ENCODE measurements at places on chromosomes 3 and 15. TPM values are rescaled to one million over a fixed set of nuclear protein-coding genes. Genes with fewer than 3 reads are reported as not detected.

DNA sequence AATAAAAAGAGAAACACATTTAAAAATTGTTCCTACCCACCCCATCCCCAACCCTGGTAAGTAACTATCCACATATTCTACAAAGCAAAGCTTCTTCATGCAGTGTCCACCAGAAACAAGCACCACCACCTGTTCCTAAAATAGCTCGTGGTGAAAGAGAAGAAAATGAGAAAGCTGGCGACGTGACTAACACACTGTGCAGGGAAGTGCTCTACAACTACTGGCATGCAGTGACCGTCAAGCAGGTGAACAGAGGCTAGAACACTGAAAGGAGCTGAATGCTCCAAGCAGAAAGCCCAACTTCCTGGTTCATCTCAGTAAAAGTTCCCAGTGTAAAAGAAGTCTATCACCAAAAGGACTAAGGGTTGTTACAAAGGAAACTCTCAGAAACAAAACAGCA is 80.7 kb downstream of the NR2E3 start:
- DNase-seq = peak; percentile 46

- no peak for DNase-seq
These were observed 10.7 kb downstream of the MUC13 start for GRCh38 chr3:124923833-124924232.

- DNase-seq = no peak
These were observed 10.9 kb upstream of the IDH2 start for GRCh38 chr15:90113166-90113565.

- no peak for DNase-seq
These were observed 487.1 kb downstream of the LPP start for GRCh38 chr3:188641076-188641475.

- DNase-seq = peak; percentile 65
These were observed 42.1 kb downstream of the VGLL4 start for GRCh38 chr3:11601446-11602238.

DNA sequence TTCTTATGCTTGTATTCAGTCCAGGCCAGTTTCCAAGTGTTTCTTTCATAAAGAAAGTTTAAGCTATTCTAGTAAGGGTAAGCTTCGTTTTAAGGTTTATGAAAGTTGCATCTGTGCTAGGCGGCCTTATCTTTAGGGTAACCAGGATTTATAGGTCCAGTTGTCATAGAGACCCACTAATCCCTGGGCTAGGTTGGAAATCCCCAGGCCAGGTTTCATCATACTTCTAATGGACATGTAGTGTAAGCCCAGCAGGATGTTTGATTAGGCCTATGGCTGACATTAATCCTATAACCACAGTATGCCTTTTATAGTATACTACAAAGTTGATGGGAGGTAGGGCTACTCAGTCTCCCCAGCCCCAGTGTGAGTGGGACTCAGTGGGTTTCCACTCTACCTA is 312.4 kb downstream of the CACNA2D3 start:
- DNase-seq = no peak

GRCh38 chr3:58690490-58690889 is 23.9 kb upstream of the FAM3D start:
- DNase-seq = no peak

GRCh38 chr3:100004931-100005330 is 109.4 kb downstream of the FILIP1L start:
- DNase-seq = no peak

GRCh38 chr15:44101944-44102343 is 93.1 kb downstream of the FRMD5 start:
- DNase-seq = peak; percentile 13

GRCh38 chr15:51621936-51622603 is 501 bp downstream of the DMXL2 start:
- peak; percentile 61 for DNase-seq

GRCh38 chr3:179083977-179084376 is 12.4 kb upstream of the ZMAT3 start:
- no peak for DNase-seq

DNA sequence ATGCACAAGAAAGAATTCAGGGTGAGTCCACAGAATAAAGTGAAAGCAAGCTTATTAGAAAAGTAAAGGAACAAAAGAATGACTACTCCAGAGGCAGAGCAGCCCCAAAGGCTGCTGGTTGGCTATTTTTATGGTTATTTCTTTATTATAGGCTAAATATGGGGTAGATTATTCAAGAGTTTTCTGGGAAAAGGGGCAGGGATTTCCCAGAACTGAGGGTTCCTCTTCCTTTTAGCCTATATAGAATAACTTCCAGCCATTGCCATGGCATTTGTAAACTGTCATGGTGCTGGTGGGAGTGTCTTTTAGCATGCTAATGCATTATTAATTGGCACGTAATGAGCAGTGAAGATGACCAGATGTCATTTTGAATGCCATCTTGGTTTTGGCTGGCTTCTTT is 13.6 kb downstream of the GLDN start:
- no peak for DNase-seq

GRCh38 chr3:188605231-188605630 is 451.3 kb downstream of the LPP start:
- peak; percentile 38 for DNase-seq

GRCh38 chr15:84967380-84967779 is 14.3 kb upstream of the PDE8A start:
- no peak for DNase-seq

DNA sequence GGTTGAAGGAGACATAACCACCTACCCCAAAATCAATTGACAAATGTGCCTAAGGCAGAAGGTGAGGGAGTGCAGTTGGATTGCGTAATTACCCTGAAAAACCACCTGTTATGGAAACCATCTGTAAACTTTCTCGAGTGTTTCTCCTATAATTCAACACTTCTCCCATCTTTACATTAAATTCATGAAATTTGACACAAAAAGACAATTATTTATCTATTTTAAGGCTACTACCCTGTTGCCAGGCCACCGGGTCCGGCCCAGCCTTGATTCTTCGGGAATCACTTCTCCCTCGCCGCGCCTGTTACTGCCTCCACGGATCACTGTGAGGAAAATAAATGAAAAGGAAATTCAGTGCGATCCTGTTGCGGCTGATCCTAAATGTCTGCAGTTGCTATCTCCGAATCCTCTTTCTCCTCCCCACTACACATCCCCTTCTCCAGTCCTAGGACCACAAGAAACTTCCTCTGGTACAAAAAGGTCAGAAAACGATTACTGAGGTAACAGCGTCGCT is 646 bp downstream of the IQCB1 start:
- DNase-seq = peak; percentile 7

GRCh38 chr3:23761440-23761896 is 44.3 kb upstream of the UBE2E1 start:
- no peak for DNase-seq

GRCh38 chr3:169256796-169257522 is 406.6 kb downstream of the MECOM start:
- DNase-seq = peak; percentile 47

DNA sequence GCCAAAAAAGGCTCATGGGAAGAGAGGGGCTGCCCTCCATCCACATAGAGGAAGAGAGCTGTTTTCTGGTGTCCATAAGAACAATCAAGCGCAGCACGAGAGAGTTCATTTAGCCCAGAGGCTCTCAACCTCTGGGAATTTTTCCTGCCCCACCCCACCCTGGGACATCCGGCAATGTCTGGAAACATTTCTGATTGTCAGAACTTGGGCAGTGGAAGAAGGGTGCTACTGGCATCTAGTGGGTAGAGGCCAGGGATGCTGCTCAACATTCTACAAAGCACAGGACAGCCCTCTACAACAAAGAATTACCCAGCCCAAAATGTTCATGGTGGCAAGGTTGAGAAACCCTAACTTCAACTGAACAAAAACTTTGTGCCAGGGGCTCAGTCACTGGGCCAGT is 92.9 kb downstream of the RAB11A start:
- no peak for DNase-seq

- DNase-seq = no peak
These were observed 137.5 kb downstream of the LRRK1 start for GRCh38 chr15:101056366-101057334.

DNA sequence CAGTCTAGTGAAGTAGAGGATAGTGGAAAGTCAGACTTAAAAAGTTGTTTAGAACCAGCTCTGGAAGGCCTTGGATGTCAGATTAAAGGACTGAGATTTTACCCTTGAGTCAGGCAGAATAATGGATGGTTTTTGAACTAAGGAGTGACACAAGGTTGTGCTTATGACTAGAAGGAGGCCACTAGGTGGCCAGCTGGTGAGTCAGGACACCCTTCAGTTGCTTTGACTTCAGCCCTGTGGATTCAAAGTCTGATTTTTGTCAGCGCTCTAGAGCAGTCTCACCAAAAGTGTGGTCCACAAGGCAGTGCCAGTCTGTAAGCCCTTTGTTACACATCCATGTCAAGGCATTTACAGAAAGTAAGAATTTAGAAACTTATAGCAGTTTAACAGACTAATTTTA is 3.8 kb upstream of the GABPB1 start:
- peak; percentile 26 for DNase-seq

DNA sequence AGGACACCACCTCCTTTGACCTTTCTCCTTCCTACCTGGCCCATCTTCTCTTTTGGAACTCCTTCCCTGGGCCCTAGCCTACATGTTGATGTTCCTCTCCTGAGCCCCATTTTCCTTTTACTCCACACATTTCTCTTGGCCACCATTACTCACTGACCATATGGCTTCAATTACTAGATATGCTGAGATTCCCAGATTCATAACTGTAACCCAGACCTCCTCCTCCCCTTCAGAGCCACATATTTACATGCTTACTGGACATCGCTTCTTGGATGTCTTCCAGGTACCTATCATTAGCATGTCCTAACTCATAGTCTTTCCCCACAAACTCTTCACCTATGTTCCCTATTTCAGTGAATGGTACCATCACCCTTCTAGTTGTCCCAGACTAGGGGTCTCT is 24.4 kb upstream of the TRIM59 start:
- peak; percentile 61 for DNase-seq

DNA sequence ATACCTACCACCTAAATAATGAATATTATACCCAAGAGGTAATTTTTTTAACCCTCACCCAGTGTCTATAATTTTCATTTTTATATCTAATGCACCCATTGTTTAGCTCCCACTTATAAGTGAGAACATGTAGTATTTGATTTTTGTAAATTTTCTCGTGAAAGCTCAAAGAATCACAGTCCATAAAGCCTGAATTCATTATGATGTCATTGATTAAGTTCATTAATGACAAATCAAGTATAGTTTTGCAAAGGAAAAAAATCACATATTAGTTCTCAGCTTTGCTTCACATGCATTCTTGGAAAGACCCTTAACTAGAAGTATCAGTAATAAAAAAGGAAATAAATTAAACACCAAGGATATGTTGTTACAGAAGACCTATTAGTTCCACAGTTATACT is 425.3 kb upstream of the UBE2E2 start:
- no peak for DNase-seq

DNA sequence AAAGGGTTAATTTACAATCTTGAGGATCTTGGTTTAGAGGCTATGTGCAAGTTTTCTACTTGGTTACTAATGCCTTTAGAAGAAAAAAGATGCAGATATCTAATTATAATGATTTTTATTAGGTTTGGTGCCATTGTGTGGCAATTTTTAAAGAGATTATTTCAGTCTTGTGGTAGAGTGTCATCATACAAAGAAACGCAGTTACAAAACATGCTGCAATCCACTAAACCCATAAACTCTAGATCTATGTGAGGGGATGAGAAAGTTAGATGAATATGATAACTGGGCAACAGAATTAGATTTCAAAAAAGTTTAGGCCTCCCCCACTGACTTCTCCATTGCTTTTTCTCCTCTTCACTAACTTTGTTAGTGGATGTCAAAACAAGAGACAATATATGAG is 106.0 kb downstream of the ARPP21 start:
- no peak for DNase-seq

GRCh38 chr15:70430069-70430468 is 332.4 kb upstream of the TLE3 start:
- no peak for DNase-seq

DNA sequence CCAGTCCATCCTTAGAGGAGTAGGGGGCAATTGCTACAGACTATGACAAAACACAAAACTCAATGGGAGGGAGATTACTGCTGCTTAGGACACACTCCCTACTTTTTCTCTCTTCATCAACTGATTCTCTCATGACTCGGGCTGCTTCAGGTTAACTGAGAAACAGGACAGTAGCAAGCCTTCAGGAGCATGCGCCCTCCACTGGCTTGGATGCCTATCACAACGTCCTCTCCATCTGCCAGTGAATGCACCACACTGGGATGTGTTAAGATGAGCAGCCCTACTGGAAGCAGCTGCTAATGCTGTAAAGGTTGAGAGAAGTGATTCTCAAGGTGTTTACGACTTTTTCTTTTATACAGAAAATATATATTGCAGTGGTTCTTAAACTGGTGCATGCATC is 542.3 kb downstream of the EDEM1 start:
- no peak for DNase-seq

- DNase-seq = peak; percentile 22
These were observed 60.7 kb downstream of the CFAP20DC start for GRCh38 chr3:58989163-58989562.

GRCh38 chr15:39414201-39414600 is 166.7 kb upstream of the THBS1 start:
- no peak for DNase-seq

- no peak for DNase-seq
These were observed 6.6 kb upstream of the MNS1 start for GRCh38 chr15:56471440-56472069.

- DNase-seq = no peak
These were observed 8.4 kb downstream of the FRMD5 start for GRCh38 chr15:44186705-44187104.

DNA sequence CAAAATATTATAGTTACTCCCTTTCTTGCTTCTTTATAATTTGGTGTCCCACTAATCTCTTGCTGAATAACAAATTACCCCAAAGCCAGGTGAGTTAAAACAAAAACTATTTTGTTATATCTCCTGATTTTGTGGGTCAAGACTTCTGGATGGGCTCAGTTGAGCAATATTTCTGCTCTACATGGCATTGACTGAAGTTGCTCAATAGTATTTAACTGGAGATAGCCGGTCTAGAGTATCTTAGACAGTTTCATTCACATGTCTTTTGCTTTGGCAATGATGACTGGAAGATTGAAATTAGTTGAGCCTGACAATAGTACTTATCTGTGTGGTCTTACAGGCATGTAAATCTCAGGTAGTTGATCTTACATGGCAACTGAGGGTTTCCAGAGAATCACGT is 51.0 kb upstream of the TP63 start:
- no peak for DNase-seq

The ARHGAP31 gene
- total RNA-seq = 10.5 TPM

The SNAPC5 gene
- 37.7 TPM for total RNA-seq

The GOLGA8G gene
- total RNA-seq = not detected

The ILDR1 gene
- total RNA-seq = 0.22 TPM

The CAPN3 gene
- total RNA-seq = 207 TPM

The CCPG1 gene
- total RNA-seq = 30.9 TPM

The FAM227B gene
- 7.6 TPM for total RNA-seq

The IL17RE gene
- total RNA-seq = 1.0 TPM

The EIF2B5 gene
- total RNA-seq = 32.6 TPM

The TRPM1 gene
- total RNA-seq = not detected

The DNASE1L3 gene
- 0.89 TPM for total RNA-seq

The STIMATE gene
- 6.0 TPM for total RNA-seq

The ACOX2 gene
- total RNA-seq = 21.9 TPM

The PEX11A gene
- total RNA-seq = 7.1 TPM

The PCNP gene
- 59.0 TPM for total RNA-seq

All from muscle of leg (tissue), 16 donors.